Suprapubic skin (tissue), 4 donors: ENCODE measurements at places on chromosomes 13 and 19.
A peak's percentile ranks its signal among the peaks of the same experiment; 100 is the strongest.

GRCh38 chr13:79548902-79549301 is 67.9 kb downstream of the NDFIP2 start:
- H3K4me1 ChIP-seq: no peaks in the 10 kb centered on the region
- no peaks in the 10 kb centered on the region for H3K27me3 ChIP-seq
- H3K36me3 ChIP-seq: no peaks in the 10 kb centered on the region
- no peak overlapping the region for H3K27ac ChIP-seq
- DNase-seq: no peak

GRCh38 chr13:106369091-106369490 is 166.4 kb downstream of the EFNB2 start:
- no peak for DNase-seq
- no peak overlapping the region for H3K27ac ChIP-seq
- H3K4me1 ChIP-seq: peaks cover 3% of the 10 kb centered on the region
- no peaks in the 10 kb centered on the region for H3K36me3 ChIP-seq
- no peak overlapping the region for H3K4me3 ChIP-seq

GRCh38 chr13:23460309-23460708 is 26.8 kb upstream of the SACS start:
- H3K4me1 ChIP-seq: peaks cover 4% of the 10 kb centered on the region
- no peak overlapping the region for H3K4me3 ChIP-seq
- H3K36me3 ChIP-seq: no peaks in the 10 kb centered on the region
- no peak overlapping the region for H3K27ac ChIP-seq
- no peak for DNase-seq

DNA sequence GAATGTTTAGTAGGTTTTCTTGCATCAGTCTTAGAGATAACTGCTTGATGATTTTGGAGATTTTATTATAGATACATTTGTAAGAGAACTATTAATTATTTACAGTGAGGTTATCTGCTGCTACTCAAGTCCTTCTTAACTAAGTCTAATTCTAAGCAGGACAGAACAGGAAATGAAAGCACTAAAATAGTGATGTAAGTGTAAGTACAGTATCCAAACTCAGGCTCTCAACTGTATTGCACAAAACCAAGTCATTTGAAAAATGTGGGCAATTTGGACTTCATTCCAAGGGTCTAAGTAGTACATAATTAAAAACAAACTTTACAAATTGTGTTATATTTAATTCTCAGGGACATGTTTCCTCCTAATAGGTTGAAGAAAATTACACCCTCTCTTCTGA is 417.1 kb downstream of the ITGBL1 start:
- no peak for DNase-seq
- no peaks in the 10 kb centered on the region for H3K27me3 ChIP-seq
- no peak overlapping the region for H3K27ac ChIP-seq

- H3K27ac ChIP-seq: no peak overlapping the region
- H3K4me1 ChIP-seq: no peaks in the 10 kb centered on the region
- H3K36me3 ChIP-seq: no peaks in the 10 kb centered on the region
- H3K27me3 ChIP-seq: no peaks in the 10 kb centered on the region
- DNase-seq: no peak
- no peak overlapping the region for H3K4me3 ChIP-seq
These were observed 116.3 kb upstream of the SLC7A1 start for GRCh38 chr13:29711776-29712175.

DNA sequence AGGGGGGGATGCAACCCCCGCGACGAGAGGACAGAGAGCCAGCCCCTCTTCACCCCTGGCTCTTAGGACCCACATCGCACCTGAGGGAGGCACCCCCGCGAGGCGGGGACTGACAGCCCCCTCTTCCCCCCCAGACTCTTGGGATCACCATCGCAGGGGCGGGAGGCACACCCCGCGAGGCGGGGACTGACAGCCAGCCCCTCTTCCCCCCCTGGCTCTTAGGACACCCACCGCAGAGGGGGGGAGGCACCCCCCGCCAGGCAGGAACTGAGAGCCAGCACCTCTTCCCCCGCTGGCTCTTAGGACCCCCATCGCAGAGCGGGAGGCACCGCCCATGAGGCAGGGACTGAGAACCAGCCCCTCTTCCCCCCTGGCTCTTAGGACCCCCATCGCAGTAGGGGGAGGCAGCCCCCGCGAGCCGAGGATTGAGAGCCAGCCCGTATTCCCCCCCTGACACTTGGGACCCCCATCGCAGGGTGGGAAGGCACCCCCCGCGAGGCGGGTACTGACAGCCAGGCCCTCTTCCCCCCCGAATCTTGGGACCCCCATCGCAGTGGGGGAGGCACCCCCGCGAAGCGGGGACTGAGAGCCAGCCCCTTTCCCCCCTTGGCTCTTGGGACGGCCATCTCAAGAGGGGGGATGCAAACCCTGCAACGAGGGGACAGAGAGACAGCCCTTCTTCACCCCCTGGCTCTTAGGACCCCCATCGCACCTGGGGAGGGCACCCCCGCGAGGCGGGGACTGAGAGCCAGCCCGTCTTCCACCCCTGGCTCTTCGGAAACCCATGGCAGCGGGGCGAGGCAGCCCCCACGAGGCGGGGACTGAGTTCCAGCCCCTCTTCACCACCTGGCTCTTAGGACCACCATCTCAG is 2425.1 kb upstream of the PCDH20 start:
- H3K36me3 ChIP-seq: no peaks in the 10 kb centered on the region
- H3K27me3 ChIP-seq: no peaks in the 10 kb centered on the region
- H3K4me3 ChIP-seq: no peak overlapping the region
- no peak for DNase-seq
- H3K27ac ChIP-seq: no peak overlapping the region

DNA sequence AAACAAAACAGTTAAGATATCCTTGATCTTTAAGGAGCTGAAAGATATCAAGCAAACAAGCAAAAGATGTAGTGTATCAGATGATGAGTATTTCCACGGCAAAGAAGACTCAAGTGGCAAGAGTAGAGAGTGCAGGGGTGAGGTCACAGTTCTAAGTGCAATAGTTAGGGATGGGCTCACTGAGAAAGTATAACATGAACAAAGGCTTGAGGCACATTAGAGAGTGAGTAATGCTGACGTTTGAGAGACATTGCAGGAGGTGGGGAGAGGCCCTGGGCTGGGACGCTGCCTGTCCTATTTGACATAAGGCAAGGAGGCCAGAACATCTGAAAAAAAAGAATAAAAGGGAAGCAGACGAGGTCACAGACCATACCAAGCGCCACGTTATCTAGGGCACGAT is 1.4 kb downstream of the DUXA start:
- no peaks in the 10 kb centered on the region for H3K27me3 ChIP-seq
- no peak overlapping the region for H3K27ac ChIP-seq
- no peak overlapping the region for H3K4me3 ChIP-seq
- no peaks in the 10 kb centered on the region for H3K36me3 ChIP-seq

- peak within 1 kb of the TSS; percentile 93 for H3K27ac ChIP-seq
- H3K4me3 ChIP-seq: peak within 1 kb of the TSS; percentile 83
- no peaks in the 10 kb centered on the region for H3K36me3 ChIP-seq
These were observed at the start of gene AKAP11 for GRCh38 chr13:42272115-42272803. Gene AKAP11 (plus strand): TSS chr13:42272152. CDS start chr13:42286349, 14,197 bp downstream.
